ENCODE measurements at places on chromosomes 5 and 9.
A peak's percentile ranks its signal among the peaks of the same experiment; 100 is the strongest.

- DNase-seq = peak; percentile 69
Observed at GRCh38 chr5:78537821-78538220, 110.8 kb downstream of the LHFPL2 start.

DNA sequence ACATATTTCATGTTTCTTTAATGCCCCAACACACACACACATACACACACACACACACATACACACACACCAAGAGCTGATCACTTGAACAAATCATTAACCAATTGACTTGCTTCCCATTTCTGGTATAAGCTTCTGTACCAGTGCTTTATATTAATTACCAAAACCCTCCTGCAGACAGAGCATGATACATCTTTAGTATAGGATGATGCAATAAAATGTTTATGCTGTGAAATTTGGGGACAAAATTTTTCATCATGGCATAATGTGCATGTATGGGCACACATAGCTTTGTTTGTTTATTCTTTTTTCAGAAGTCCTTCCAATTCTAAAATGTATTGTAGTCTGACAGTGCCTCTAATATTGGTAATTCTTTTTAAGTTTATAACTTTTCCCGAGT lies 34.5 kb downstream of the SLC1A3 start:
- no peak for DNase-seq

- no peak for DNase-seq
Observed at GRCh38 chr5:105392710-105393149, 1830.1 kb upstream of the NUDT12 start.

GRCh38 chr9:93189369-93190132 lies 5.6 kb downstream of the WNK2 start:
- no peak for DNase-seq

DNA sequence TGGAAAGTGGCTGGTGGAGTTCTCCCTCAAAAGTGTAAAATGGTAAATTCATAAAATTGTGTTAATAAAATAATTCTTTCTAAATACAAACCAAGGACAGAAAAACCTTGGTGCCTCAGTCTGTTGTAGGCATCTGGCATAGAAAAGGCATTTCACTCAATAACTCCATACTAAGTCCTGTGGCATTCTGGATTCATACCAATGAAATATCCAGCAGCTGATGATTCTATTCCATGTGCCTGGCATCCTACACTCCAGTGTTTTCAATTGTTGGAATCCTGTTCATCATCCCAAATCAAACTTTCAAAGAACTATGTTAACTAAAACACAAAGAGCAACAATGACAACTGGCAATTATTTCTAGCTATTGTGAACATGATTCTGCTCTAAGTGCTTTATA lies 21.6 kb upstream of the ALDH1A1 start:
- no peak for DNase-seq

DNA sequence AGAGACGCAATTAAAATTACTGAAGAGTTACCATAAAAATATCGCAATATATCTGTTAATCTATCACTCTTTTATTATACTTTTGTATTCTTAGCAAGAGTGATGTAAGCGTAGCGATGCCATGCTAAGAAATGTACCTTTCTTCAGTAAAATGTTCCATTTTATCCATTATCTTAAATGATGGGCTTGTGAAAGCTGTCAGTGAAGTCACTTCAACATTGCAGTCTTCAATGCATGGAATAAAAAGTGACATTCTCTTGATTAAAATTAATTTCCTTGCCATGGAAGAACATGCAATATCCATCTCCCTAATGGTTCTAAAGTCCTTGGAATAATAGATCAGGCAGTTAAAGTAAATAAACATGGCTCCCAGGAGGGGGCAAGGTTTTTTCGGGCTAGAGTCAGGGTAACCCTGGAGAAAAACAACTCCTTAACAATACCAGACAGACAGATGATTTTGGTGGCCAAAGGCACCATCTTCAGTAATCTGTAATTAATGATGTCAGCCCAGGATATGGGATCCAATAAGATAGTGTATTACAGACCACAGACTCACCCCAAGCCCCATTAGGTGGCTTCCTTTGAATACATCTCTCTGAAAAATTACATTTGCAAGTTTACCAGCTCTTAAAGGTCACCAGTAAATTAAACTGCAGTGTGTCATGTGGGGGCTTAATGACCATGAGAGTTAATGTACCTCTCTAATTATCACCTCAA lies 677.1 kb downstream of the DTWD2 start:
- no peak for DNase-seq

- DNase-seq = peak; percentile 80
Observed at GRCh38 chr9:71683598-71684235, 84.6 kb downstream of the CEMIP2 start.

DNA sequence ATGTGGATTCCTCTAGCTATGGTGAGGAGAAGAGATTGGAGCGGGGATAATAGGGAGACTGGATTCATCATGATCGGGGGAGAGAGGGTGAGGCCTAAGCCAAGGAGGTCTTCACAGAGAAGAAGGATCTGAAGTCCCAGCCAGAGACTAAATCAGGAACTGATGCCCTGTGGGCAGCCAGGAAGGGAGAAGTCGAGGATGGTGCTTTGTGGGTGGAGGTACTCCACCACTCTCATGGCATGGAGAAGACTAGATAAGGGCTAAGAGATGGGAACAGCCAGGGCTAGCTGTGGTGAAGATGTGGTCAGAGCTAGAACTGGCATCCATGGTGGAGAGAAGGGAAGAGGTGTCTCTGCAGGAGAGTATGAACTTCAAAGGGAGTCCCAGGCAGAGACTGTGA lies 3.0 kb upstream of the RGS14 start:
- DNase-seq = peak; percentile 85

DNA sequence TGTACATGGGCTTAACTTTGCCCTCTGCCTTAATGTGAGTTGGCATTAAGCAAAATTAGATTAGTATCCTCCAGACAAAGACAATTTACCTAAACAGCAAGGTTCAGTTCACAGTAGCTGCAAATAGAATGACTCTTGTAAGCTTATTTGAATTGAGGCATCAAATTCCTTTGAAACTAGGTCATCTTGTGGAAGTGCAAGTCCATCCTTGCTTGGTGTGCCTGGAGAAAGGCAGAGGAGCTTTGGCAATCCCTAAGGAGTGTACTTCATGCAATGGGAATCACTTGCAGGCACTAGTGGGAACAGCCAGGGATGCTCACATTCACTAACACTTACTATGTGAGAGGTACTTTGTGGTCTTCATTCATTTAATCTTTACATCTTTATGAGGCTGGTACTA lies 118.3 kb downstream of the DRD1 start:
- no peak for DNase-seq

GRCh38 chr5:1204693-1205242 lies 3.4 kb downstream of the SLC6A19 start:
- DNase-seq = no peak

DNA sequence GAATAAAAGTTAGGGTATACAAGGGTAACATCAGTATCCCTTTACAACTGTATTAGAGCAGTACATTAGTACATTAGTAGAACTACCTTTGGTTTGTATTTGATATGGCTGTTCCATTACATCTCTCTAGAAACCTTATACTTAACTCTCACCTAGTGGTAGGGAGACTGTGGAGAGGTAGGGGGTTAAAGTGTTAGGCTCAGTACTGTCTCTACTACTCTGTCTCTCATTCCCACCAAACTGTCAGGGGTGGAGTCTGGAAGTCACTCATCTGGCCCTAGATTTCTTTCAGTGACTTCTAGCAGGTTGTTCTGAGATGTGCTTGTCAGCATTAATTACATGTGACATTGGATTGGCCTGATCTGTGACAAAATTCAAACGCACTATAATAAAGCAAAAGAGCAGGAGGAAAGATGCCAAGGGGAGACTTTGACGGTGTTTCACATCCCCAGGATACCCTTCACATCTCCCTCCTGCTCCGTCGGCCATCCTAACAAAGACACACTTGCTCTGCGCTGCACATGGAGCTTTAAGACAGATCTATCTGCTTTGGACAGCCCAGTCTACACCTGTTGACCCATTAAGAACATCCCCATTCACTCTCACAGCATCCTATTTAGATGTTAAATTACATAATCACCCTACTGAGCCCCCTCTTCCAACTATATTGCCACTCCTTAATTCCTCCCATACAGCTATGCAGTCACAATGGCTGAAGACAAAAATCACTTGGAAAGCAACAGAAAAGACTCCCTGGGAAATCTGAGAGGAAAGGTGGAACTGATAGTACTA lies 1043.0 kb upstream of the DMAC1 start:
- DNase-seq = no peak

- no peak for DNase-seq
Observed at GRCh38 chr5:128979761-128980160, 14.5 kb downstream of the SLC27A6 start.

DNA sequence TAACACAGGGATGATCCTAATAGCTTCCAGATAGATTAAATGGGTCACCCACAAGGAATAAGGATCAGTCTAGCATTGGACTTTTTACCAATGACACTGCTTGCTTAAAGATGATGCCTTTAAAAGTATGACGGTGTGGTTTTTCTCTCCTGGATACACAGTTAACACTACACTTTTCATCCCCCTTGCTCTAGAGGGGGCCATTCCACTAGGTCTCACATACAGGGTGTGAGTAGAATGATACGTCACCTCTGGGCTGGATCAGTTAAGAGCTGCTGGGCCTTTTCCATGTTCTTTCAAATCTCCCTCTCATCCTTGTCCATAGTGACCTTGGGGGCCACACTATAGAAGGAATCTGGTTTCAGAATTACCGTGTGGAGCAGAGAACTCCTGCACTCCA lies 140.6 kb downstream of the FSTL4 start:
- DNase-seq = no peak
